ENCODE measurements at places on chromosomes 1 and 21.
A peak's percentile ranks its signal among the peaks of the same experiment; 100 is the strongest.

- DNase-seq, result no peak
Observed at GRCh38 chr1:46218443-46218842, 15.3 kb downstream of the LURAP1 start.

GRCh38 chr1:33363021-33363420, 42.1 kb upstream of the A3GALT2 start:
- no peak for DNase-seq

- no peak for DNase-seq
Observed at GRCh38 chr1:241934866-241935265, 22.7 kb upstream of the BECN2 start.

GRCh38 chr1:211420845-211421454, 71.0 kb downstream of the RD3 start:
- DNase-seq, result no peak

DNA sequence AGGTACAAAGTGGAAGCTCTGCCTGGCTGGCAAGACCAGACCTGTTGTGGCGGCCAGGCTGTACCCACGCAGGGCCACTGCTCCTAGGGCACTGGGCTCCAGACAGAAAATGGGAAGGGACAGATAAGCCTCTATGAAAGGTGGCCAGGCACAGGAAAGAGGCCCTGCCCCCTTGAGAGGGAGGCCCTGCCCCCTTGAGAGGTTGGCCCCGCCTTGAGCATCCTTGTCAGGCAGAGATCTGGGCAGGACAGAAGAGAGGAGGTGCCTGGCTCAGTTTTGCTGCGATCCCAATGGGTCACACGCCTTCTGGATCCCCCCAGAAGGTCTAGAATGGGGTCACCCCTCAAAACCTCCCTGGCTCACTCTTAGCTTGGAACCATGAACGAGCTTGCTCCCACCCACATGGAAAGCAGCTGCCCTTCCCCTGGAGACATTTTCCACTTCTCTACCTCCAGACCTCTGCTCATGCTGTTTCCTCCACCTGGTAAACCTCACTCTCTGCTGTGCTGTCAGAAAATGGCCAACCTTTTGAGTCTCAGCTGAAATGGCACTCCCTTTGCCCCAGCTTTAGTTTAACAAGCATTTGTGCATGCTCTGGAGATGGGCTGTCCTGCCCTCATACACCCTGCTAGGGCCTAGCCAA, 17.5 kb upstream of the ECE1 start:
- DNase-seq, result peak; percentile 14

DNA sequence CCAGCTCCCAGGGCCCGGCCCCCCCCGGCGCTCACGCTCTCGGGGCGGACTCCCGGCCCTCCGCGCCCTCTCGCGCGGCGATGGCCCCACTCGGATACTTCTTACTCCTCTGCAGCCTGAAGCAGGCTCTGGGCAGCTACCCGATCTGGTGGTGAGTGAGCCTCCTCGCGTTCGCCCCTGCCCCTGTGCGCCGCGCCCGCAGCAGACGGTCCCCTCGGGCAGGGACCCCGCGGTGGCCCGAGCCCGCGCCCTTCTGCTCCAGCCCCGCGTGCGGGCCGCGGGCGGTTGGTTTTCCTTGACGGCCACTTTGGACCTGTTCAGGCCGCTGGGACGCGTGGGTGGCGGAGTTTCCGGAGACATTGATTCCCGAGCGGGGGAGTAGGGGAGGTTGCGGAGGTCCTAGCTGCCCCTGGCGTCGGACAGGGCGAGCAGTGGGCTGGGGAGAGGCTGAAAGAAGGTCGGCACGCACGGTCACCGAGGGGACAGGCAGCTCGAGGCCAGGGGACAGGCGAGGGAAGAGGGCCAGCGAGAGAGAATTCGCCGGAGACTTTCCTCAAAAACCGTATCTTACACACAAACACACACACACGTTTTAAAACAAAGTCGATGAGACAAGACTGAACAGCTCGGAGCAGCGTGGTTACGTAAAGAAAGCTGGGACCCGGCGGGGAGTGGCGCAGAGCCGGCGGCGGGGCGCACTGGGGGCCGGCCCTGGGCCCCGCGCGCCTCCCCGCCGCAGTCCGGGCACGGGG, 427 bp downstream of the WNT3A start:
- DNase-seq, result no peak

Measured in OCI-M1 (cell line).